Activated T-helper 9 cell treated with anti-CD3 and anti-CD28 coated beads, Interleukin-2, amount 50 U/mL, for 16 hours (primary cell): ENCODE measurements at places on chromosomes 16 and 17.

- DNase-seq, result no peak
Measured at GRCh38 chr16:21302454-21302853, 24.4 kb upstream of the CRYM start.

DNA sequence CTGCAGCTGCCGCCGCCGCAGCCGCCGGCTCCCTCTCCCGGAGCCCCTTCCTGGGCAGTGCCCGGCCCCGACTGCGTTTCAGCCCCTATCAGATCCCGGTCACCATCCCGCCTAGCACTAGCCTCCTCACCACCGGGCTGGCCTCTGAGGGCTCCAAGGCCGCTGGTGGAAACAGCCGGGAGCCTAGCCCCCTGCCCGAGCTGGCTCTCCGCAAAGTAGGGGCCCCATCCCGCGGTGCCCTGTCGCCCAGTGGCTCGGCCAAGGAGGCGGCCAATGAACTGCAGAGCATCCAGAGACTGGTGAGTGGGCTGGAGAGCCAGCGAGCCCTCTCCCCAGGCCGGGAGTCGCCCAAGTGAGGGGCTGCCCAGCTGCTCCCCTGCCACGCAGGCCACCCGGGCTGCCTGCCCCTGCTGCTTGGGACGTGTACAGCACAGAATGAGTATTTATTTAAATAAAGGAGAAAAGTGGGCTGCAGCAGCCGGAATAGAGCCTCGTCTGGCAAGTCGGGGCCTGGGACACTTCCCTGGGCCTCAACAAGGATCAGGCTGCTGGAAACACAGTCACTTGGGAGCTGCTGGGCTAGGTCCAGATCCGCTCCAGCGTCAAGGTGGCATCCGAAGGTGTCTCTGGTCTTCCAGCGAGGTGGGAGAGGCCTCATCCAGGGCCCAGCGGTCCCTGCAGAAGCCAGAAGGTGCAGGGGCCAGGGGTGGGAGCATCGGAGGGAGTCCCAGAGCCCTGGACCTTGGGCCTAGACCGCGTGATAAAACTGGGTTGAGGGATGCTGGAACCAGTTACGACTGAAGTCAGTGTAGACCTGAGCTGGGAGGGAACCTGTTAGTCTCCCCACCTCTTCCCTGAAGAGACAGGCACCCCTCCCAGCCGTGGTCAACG lies 8.8 kb downstream of the TBX2 start:
- DNase-seq, result no peak

DNA sequence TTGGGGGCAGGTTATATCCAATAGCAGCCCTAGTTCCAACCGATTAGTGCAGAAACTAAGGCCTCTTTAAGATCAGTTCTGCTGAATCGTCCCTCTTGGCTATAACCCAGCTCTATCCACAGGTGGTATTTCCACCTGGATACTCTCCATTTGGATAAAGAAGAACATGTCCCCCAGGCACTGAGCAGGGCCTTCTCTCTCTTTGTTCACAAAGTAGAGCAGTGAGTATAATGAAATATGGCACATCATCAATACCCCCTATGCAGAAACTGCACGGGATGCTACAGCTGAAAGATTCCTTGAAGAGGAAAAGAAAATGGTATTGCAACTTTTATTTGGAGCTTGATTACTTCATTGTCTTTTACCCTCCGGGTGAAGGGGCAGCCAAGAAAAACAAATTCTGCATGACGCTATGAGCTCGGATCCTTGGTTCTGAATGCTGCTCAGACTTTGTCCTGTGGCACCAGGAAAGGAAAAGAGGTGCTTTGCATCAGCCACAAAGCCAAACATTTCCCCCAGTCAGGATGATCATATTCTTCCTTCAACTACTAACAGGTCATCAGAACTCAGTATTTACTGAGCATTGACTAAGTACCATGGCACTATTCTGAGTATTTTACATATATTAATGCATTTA lies 399.7 kb downstream of the NPIPA8 start:
- DNase-seq, result no peak

DNA sequence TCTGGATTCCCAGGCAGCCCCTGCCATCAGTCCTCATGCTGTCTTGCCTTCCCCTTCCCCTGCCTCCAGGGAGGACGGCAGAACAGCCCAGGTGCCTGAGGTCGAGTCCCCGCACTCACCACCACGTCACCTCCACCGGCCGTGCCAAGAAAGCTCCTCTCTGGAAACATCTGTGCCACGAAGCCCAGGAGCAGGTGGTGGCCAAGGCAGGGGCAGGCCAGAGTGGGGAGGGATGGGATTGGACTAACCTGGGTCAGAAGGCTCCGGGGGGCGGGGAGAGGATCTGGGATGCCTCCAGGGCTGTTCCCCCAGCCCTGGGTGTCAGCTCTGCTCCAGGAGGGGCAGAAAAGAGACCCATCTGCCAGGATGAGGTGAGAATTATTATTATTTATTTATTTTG lies 7.4 kb upstream of the DPEP1 start:
- no peak for DNase-seq

- DNase-seq, result no peak
Measured at GRCh38 chr17:34303606-34304005, 15.6 kb upstream of the CCL8 start.

DNA sequence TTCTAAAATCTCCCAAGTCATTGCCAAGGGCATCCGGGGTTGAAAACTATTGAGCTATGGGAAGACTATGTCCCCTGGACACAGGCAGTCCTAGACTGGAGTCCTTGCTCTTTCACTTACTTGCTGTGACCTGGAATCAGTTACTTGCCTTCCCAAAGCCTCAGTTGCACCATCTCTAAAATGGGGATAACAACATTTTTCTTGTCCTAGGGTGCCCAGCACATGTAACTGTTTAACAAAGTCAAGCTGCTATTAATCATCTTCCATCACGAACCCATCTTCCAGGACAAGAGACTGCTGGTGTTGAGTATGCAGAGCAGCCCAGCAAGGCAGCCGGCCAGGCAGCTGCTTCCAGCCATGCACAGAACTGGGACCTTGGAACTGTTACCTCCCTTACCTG lies 9.9 kb upstream of the CACNG4 start:
- no peak for DNase-seq

DNA sequence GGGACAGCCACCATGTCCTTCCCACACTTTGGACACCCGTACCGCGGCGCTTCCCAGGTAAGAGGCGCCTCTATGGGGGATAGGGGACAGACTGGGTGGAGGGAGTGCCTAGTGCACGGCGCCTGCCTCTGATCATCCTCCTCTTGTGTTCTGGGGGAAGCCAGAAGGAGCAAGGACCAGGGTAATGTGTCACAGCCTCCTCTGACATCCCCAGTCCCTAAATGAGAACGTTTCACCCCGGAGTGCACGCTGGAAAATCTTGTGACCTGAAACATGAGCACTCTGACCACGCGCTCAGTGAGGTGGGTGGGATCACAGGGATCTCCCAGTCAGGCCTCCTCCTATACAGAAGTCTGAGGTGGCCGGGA lies 1.1 kb downstream of the IRX6 start:
- no peak for DNase-seq

DNA sequence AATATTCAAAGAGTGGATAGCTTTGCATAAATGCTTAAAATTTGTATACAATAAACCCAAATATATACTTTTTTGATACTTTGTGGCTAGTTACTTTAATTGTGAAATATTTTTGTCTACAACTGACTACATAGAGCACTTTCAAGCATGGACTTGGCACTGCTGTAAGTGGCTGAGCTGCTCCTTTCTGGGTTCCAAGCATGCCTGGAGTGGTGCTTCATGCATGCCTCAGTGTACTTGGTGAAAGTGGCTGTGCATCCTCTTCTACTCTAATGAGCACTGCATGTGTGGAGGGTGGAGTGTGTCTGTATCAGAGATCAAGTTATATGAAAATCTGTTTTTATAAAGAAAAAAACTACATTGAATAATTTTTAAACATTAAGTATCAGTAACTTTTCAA lies 94.1 kb downstream of the OMG start:
- DNase-seq, result no peak

GRCh38 chr16:1982013-1982433 lies 754 bp upstream of the NOXO1 start:
- DNase-seq, result no peak

DNA sequence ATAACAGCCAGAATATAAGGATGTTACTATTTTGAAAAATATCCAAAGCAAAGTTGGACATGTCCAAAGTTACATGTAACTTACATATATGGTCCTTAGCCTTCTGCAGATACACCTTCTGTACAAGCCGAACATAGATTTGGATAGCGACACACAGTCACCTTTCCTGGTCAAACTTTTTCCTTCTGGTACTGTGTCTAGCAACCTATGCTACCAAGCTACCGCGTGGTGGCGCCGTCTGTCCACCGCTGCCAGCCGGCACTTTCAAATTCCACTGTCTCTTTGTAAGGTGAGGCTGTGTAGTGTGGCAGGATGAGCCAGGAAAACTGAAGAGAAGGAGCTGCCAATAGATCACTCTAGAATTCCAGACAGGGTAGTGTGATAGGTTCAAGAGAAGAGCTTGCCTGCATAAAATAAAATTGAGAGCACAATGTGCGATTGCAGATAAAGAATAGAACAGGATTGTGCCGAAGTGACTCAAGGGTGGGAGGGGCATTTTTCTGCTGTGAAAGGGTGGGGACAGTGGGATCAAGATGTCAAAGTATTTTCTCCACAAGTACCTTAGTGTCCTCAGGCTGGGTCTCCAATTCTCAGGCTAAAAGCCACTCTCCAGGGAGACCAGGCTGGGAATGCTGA lies 366.9 kb downstream of the SLC39A11 start:
- DNase-seq, result peak; percentile 12

DNA sequence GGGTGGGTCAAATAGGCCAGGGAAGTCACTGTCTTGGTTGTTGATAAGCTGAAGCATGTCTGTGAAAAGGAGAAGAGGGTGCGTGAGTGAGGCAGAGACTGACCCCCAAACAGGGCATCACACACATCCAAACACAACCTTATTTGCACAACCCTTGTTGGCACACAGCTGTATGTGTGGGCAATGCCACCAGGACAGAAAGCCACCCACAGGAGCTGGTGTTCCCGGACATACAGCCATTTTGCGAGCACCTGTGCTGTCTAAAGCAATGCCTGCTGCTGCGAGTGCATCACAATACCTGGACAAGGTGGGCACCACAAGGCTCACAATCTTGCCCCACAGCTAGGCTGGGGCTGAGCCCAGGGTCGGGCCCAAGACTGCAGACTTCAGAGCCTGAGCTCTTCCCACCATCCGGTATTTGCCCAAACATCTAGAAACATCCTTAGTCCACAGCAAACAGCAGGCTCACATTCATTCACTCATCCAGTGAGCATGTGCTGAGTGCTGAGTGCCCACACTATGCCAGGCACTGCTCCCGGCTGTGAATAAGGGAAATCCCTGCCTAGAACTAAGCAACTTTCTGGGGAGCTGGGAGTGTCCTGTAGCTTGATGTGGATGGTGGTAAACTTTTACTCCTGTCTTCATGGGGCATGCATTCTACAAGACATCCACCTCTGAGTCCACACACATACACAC lies 16.2 kb downstream of the SREBF1 start:
- DNase-seq, result no peak

DNA sequence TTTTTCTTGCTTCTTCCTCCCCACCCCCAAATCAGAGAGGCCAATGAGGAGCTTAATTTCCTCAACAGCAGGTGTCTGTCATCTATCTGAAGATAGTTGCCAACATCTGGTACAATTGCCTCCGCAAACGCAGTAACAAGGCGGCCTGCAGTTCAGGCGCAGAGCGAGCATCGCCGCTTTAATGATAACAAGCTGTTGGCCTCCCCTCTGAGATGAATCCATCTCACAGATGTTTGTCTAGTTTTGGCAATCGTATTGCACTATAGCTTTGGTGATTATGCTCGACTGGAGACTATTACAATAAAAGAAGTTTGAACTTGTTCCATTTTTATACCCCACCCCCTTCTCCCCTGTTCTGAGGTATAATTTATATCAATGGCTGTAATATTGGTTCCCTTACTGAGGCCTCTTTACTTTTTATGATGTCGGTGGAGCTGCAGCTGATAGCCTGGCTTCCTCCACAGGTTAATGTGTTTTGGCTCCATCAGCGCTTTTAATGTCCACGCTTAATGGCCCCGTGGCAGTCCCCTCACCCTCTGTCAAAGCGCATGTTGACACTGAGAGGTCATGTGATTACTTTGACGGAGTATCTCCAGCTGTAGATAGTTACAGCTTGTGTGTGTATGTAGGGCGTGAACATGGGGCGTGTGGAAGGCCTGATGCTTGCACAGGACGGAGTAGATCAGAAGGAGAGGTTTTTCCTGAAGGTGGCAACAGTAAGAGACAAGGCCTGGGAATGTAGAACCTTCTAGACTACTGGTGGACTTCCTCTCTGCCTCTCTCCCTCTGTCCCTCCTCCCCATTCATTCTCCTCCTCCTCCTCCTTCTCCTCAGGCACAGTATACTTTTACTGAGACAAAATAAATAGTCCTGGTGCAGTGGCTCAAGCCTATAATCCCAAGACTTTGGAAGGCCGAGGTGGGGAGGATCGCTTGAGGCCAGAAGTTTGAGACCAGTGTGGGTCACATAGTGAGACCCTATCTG lies 164.7 kb downstream of the MSI2 start:
- no peak for DNase-seq

DNA sequence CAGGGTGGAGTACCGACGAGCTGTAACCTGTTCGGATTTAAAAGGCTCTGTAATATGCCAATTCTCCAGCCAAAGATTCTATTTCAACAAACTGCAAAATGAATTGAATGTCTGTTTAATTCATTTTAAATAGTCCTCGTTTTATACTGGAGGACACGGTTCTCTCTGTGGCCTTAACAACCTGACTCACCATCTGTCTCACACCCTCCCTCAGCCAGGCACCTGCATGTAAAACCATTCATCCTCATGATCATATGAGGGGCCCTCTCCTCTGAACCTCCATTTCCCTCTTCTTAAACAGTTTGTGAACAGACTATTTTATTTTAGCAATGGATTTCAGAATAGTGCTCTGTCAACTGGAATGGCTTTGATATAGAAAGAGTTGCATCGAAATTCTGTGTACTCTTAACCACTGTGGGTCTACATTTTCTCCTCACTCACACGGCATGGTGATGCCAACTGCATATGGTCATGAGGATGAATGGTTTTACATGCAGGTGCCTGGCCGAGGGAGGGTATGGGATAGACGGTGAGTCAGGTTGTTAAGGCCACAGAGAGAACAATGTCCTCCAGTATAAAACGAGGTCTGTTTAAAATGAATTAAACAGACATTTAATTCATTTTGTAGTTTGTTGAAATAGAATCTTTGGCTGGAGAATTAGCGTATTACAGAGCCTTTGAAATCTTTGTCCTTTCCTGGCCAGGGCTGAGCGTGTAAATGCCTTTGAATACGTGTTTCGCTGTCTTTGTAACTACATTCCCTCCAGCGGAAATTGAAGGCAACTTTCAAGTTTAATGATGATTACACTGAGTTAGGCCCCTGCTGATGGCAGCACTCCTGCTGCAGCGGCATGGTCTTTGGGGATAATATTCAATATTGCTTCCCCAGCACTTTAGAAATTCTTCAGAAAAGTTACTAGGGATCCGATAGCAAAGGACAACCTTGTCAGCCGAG lies 329.6 kb downstream of the SNX29 start:
- DNase-seq, result no peak

DNA sequence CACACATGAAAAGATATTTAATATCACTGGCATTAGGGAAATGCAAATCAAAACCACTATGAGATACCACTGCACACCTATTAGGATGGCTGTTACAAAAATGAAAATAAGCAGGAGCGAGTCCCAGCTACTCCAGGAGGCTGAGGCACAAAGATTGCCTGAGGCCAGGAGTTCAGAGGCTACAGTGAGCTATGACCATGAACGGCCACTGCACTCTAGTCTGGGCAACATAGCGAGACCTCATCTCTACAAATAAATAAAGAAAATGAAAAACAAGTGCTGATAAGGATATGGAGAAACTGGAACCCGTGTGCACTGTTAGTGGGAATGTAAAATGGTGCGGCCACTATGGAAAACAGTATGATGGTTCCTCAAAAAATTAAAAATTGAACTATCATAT lies 23.6 kb downstream of the KIFC3 start:
- DNase-seq, result no peak

- no peak for DNase-seq
Measured at GRCh38 chr16:12293017-12293618, 316.6 kb downstream of the SNX29 start.
